ENCODE measurements at places on chromosomes 4 and X.
A peak's percentile ranks its signal among the peaks of the same experiment; 100 is the strongest.

- DNase-seq, result no peak
These were observed 190.6 kb upstream of the PCDH18 start for GRCh38 chr4:137722910-137723309.

- DNase-seq, result peak; percentile 72
These were observed 59.2 kb downstream of the SLC7A11 start for GRCh38 chr4:138182838-138183426.

DNA sequence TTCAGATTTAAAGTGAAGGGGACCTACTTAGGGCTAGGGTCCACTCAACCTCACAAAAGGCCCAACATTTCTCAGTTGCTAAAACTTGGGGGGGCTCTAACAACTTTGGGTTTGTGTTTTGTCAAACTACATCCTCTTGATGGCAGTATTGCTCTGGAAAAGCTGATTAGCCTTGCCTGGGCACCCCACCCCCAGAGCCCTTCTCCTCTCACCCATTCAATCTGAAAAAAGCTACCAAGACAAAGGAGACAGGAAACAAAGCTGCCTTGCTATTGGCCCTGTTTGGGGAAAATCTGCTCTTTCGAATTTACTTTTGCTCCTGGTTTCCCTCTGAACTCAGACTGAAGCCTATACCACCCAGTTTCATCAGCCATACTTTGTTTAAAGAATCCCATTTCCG is 195.2 kb upstream of the STK26 start:
- peak; percentile 27 for DNase-seq

DNA sequence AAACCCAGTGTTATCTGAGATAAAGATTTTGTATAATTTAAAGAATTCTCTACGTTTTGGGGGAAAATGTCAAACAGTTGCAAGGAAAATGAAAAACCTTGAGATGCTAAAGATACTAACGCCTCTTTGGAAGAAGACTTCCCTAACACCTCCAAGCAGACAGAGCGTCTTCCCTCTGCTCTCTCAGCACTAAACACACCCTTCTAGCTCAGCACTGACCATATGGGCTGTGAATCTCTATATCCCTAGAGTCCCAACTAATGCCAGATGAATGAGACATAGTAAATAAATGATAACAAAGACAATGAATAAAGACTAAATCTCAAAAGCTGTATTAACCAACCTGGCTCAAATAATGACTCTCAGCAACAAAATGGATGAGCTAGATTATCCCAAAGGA is 13.3 kb downstream of the FUNDC1 start:
- no peak for DNase-seq

DNA sequence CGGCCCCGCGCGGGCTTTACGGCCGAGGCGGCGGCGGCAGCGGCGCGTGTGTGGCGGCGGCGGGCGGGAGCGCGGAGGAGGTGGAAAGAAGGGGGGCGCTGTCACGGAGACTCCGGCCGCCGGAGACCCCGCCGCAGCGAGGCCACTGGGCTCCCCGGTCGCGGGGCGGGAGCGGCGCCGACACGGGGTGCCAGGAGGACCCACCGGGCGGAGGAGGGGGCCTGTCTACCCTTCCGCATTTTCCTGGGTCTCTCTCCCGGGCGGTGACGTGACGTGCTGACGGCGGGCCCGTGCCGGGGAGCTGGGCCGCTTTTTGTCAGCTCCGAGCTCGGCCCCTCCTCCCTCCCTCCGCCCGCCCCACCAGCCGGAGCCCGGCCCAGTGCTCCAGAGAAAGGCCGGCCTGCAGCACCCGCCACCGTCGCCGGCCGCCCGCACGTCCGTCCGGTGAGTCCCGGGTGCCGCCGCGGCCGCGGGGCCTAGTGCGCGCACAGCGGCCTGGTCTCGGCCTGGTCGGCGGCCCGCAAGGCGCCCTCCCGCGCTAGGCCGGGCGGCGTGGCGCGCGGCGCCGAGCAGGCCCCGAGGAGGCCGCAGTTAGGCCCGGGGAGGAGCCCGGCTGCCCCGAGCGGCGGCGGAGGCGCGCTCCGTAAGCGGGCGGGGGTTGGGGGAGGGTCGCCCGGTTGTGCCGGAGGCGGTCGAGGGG is at the start of gene ZFX:
Gene ZFX, plus strand, starts transcription at position 379 of the 700 bp plus-strand sequence. CDS start 23,014 bp downstream, outside the sequence.
- peak; percentile 49 for DNase-seq

GRCh38 chr4:181498148-181498547 is 745.1 kb upstream of the TENM3 start:
- DNase-seq, result no peak

DNA sequence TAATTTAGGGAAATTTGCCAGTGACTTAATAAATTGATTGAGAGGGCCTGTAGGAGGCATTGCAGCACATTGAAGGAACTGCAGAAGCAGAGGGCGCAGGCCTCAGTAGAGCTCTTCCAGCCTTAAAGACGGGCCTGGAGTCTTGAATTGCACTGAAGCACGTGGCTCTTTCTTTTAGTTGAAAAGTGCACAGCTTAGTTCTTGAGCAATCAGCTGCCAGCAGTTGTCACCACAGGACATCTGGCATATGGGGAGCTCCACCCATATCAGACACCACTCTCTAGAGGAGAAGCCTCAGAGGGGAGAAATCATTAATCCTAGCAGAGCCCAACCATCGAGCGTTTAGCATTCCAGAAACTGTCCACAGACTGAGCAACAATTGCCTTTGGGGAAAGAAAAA is 16.0 kb upstream of the FGF16 start:
- DNase-seq, result peak; percentile 30

GRCh38 chr4:100306018-100306417 is 115.8 kb upstream of the DDIT4L start:
- DNase-seq, result no peak

DNA sequence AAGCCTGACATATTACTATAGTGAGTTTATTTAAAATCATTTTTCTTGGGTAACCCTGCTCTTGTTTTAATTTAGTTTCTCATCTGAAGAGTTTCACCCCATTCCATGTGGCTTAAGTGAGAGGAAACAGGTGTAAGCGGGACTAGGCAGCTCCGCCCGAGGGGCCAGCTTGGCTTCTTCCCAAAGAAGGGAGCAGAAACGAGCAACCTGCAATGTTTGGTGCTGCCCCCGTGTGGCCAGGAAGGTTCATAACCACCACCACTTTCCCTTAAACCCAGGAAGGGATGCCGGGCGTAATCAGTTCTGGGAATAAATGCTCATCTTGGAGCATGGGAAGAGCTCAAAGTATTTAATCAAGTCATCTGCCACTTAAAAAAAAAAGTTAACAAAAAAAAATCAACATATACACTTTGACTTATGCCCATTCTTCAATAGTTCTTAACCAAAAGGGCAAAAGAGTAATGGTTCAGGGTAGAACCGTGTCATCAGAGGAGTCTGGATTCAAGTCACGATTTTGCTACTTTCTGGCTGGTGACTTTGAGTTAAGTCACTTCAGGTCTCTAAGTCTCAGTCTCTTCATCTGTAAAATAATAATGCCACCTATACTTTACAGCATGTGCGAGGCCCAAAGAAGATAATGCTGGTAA is 147.9 kb downstream of the NSUN7 start:
- peak; percentile 74 for DNase-seq

DNA sequence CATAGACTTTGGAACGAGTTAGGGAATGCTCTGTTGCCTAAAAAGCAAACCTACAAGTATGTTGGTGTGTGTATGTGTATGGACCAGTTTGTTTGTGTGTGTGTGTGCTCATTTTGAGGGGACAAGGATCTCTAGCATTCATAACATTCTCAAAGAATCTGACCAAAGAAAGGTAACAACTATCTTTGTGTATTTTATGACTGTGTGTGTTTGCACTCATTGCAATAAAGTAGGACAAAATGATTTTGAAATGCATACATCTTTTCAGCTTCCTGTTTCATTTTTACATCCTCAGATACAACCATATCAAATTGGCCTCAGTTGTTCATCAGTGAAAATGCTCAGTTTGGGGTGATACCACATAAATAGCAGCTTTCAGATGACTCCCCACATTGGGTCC is 8.3 kb upstream of the XK start:
- DNase-seq, result no peak

GRCh38 chrX:8204943-8205342 is 33.9 kb upstream of the VCX2 start:
- DNase-seq, result no peak

- peak; percentile 86 for DNase-seq
These were observed 3.2 kb upstream of the UXT start for GRCh38 chrX:47662144-47662657.

GRCh38 chrX:8867406-8867805 is 66.2 kb upstream of the FAM9A start:
- DNase-seq, result no peak

DNA sequence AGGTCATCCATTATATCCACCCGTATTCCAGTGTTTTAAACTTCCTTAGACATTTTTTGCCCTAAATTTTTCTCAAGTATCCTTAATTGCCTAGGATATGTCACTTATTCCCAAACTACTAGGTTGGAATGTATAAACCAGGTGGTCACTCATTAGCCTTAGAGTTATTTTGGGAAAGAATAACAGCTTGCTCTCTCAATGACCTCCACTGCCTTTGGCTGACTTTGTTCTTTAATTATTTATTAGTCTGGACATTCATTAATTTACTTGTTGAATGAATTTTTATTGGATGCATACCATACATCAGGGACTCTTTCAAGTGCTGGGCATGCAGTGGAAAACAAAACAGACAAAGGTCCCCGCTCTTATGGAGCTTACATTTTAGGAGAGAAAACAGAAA is 609.3 kb upstream of the IGFBP7 start:
- DNase-seq, result no peak

DNA sequence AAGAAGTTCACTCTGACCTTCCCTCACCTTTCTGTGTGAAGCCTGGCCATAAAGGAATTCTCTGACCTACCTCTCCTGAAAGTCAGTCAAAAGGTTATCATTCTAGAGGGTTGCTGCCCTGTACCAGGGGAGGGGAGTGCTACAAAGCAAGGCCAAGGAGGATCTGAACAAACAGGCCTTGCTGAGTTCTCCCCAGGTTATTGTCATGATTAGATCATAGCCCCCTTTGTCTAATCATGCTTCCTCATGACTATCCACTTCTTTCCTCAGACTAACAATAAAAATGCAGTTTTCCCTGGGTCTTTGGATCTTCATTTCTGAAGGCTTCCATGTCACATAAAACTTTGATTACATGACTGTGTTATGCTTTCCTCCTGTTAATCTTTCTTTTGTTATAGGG is 472.0 kb downstream of the IQCM start:
- no peak for DNase-seq

DNA sequence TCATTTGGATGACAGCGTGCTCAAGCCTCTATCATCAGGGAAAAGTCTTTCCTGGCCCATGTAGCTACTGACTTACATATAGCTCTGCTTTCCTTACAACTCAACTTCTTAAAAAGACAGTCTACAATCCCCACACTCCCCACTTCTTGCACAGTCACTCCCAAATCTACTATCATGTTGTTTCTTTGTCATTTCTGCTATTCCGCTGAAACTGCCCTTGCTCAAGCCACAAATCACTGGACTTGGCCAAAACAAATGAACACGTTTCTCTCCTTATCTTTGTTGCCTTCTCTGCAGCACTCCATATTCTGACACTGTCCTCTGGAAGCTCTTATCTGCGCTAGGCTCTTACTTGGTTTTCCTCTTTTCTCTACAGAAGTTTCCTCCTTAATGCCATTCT is 28.2 kb downstream of the GPRIN3 start:
- no peak for DNase-seq

DNA sequence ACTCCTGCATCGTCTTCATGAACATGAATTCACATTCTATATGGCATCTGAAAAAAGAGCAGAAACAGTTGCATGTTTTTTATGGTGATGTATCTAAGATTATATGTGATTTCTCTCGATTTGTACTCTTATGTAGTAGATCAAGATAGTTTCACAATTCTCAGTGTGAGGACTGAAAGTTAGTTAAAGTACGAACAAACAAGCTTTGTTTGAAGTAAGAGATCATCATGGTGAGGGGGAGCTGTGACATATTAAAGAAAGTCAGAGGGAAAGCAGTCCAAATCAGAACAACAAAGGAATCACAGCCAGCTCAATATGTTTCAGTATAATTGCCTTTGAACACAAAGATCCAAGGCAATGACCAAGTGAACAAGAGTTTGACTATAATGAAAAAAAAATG is 1140.6 kb downstream of the SH3BGRL start:
- DNase-seq, result no peak
